Cerebellum (tissue), 4 donors: ENCODE measurements at places on chromosomes 6 and 20.

DNA sequence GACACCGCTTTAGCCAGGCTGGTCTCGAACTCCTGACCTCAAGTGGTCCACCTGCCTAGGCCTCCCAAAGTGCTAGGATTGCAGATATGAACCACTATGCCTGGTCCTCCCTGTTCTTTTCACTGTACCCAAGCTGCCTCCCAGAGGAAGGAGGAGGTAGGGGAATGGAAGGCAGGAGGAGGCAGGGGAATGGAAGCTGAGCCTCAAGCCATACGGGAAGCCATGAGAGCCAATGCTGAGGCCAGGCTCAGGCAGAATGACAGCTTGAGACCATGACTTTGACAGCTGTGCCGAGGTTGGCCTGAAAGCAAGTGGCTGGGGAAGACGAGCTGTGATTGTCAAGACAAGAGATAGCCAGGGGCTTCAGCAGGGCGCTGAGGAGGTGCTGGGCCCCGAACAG lies 13.6 kb upstream of the ZNF335 start:
- no peak for DNase-seq

DNA sequence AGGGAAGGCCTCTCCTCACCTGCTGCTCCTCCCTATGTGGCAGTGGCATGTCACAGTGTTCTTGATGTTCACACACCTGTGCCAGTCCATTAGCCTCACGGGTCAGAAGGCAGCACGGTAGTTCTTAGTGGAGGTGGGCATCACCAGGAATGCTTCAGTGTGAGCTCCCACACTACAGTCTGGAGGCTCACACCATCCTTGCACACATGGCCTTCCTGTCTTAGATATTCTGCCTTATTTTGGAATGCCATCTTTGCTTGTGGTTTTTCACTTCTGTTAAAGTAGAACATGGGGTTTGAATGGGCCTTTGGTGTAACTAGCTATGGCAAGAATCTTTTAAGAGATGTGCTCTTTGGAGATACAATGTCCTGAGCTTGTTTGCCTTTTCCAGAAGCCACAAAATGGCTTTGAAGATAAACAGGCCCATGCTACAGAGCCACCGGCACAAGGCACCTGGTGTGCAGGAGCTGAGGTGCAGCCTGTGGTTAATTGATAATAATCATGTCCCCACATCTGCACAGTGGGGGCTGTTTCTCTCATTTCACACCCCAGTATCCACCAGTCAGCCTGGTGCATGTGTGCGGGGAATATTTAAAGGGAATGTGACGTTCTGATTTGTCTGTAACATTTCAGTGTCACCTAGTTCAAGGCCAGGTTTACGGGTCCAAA lies 3.2 kb upstream of the SLC17A9 start:
- no peak for DNase-seq

DNA sequence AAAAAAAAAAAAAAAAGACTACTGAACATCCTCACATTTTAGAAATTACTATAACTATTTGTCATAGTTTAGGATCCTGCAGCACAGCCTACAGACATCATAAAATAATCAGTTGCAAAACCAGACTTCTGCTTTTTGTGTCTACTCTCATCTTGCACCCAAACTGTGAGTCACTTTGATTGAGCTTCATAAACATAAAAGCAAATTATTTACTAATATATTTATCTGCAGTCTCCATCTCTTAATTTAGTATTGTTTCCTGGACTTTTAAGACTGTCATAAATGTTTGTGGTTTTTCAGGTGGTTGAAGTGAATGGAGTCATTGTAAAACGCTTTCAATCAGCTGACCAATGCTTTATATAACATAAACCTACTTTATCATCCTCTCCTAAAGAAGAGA lies 14.8 kb upstream of the CALHM6 start:
- DNase-seq, result no peak

- DNase-seq, result no peak
These were observed 187.5 kb upstream of the SPTLC3 start for GRCh38 chr20:12821249-12821648.

GRCh38 chr20:49310705-49311104 lies 32.8 kb upstream of the ZNFX1 start:
- no peak for DNase-seq

DNA sequence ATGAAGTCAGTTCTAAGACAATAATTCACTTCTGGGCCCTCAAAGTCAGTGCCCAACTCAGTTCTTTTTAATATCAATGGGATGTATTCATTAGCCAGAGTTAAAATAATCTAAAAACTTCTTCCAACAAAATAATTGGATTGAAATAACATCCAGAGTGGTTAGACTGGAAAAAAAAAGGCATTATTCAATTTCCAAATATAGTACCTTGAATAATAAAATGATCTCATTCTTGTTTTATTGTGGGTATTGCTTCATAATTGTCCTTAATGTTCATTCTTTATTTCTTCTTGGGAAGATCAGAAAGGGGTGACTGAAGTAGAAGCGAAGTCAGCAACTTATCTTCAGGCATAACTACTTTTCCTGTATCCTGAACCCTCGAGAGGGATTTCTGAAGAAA lies 85.1 kb upstream of the JARID2 start:
- DNase-seq, result no peak

- no peak for DNase-seq
These were observed 13.6 kb downstream of the NHSL1 start for GRCh38 chr6:138485586-138486248.

GRCh38 chr6:112018619-112019416 lies 35.1 kb upstream of the CCN6 start:
- DNase-seq, result no peak

DNA sequence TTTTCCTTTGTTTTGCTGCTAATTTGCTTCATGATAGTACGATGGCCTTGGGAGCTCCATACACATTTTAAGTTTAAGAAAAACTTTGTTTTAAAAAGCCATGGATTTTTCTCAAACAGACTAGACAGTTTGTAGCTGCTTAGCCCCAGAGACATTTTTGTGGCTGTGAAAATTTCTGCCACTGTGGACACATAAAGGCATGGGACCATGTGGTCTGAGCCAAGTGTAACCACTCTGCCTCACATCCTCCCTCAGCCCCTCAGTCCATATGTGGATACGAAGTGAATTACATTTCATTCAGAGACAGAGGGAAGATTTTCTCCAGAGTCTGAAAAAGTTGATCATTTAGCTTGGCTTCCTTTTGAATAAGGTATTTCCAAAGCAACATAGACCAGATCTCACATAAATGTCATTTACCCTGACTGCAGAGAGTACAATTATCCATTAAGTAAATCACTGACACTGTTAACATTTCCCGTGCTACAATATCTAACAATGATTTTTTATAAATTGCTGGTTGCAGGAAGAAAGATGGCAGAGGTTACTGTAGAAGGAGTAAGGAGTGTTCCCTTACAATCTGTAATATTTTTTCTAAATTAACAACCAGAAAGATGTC lies 87.4 kb downstream of the GJA1 start:
- no peak for DNase-seq

DNA sequence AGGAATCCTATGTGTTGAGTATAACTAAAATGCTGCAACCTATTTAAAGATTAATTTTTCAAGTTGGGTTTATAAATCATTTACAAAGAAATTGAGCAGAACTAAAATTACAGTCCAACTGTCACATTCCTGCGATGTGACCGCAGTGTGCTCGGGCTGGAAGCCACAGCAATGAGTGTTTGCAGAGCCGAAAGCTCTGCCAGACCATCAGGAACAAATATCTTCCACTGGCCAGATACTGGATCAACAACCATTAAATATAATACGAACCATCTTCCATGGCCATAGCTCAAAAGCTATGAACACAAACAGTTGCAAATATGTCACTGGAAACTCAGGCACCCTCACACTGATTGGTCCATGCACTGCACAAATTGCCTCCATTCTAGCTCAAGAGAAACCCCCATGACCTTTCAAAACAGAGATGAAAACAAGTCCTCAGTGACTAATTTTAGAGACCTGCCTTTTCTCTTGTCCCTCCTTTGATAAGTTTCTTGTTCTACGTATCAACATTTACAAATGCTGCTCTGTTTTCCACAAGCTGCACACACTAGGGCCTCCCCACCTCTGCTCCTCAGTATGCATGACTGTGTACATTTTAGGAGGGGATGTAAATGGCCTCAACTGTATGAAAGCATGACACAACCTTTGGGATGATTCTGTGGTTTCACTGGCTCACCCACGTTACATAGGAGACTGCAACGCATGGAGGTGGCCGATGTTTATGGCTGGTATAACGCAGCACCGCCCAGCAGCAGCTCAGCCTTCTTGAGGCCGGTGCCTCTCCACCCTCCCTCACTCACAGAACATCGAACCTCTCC lies 171.7 kb downstream of the WDR27 start:
- no peak for DNase-seq

- DNase-seq, result no peak
These were observed 7.5 kb downstream of the APMAP start for GRCh38 chr20:24984961-24985640.

DNA sequence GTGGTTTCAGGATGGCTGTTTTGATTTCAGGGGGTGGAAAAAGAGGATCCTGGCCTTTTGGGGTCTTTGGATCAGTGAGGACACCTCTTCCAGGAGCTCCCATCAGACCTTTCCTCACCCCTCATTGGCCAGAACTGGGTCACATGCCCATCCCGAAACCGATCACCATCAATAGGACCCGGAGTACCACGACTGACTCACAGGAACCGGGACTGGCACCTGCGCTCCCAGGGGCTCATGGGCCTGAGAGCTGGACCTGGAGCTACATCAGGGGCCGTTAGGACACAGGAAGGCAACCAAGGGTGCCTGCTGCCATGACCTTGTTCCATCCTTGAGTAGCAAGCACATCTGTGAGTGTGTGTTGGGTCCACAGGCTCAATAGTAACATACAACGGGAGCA lies 180.4 kb downstream of the BMP7 start:
- no peak for DNase-seq

DNA sequence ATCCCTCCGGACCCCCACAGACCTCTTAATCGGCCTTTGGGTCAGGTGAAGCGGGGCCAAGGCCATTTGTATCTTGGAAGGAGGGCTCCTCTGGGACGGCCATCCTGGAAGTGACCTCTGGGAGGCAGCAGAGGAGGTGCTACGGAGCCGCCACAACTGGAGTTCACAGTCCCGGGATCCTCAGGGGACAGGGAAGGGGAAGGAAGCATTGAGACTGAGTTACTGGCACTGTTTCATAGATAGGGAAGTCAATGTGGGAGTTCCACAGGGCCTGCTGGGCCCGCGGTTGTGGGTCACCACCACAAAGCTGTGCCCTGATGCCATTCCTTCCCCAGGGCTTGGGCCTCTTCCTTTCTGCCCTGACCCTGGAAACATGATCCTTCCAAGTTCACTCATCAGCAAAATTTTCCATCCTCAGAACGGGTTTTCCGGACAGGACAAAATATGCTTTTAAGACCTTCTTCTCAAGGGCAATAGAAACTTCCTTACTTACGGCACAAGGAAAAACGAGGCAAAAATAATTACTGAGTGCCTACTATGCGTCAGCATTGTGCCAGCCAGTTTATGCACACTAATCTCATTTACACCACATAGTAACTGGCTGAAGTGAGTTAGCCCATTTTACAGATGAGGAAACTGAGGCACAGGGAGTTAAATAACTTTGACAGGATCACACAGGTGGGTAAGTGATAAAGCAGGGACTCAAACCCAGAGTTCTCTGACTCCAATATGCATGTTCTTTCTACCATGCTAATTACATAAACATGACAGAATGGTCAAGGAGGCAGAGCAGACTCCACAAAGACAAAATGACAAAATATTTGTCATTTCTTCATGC lies 143.8 kb downstream of the UNC5CL start:
- no peak for DNase-seq

DNA sequence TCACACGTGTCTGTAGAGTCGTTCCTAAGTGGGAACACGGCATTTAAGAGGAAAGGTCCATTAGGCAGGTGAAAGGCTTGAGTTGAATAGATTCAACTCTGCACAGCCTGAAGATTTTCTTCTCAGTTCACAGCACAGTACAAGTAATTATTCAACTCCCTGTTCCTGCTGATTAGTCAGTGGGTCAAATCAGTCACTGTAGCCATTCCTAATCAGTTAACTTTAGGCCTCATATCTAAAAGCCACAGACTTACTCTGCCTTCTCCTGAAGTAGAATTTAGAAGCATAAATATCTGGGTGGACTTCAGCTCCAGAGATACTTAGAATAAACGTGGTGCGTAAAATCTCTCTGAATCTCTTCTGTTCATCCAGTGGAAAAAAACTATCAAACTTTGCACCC lies 872.4 kb downstream of the C6orf118 start:
- no peak for DNase-seq

DNA sequence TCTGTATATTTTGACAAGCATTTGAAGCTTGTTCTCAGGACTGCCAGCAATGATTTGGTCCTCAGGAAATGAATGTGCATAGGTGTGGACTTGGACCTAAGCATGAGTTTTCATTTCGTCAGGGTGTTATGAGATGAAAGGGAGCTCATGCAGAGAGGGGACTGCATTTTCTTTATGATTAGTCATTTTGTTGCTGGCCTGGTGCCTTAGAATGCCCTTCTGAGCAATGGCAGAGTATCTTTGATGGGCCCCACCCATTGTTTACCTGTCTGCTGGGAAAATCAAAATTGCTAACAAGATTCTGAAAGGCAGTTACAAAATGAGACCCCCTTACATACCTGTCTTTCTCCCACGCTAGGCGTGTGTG lies 51.5 kb upstream of the MTHFD1L start:
- DNase-seq, result no peak

GRCh38 chr20:35063168-35063567 lies 29.4 kb downstream of the TRPC4AP start:
- no peak for DNase-seq

DNA sequence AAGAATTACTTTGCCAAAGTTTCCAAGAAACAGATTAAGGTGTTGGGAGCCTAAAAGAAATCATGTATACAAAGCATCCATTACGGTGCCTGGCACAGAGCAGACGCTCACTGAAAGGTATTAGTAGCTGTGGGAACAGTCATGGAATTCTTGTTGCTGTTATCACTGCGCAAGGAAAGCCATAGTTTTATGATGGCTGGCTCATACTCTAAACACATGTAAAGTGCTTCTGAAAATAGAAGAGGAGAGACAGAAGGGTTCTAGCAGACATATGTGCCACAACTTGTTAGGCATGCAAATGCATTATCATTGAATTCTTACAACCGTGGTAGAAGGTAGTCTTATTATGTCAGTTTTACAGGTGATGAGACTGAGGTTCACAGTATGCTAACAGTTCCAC lies 112.4 kb downstream of the TENT5A start:
- DNase-seq, result no peak

DNA sequence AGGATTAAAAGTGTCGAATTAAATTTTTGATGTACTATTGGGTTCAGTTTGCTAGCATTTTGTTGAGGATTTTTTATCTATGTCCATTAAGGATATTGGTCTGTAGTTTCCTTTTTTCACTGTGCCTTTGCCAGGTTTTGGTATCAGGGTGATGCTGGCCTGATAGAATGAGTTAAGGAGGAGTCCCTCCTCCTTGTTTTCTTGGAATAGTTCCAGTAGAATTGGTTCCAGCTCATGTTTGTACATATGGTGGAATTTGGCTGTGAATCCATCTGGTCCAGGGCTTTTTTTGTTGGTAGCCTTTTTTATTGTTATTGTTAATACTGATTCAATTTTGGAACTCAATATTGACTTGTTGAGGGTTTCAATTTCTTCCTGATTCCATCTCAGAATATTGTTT lies 141.8 kb downstream of the SIM1 start:
- DNase-seq, result no peak

GRCh38 chr6:62775427-62776022 lies 435.7 kb upstream of the FKBP1C start:
- DNase-seq, result no peak

- no peak for DNase-seq
These were observed 37.7 kb upstream of the C20orf144 start for GRCh38 chr20:33624399-33624798.
